ENCODE measurements at places on chromosomes 1 and 21. TPM values are rescaled to one million over a fixed set of nuclear protein-coding genes. Genes with fewer than 3 reads are reported as not detected.

Gene TMPRSS15
- total RNA-seq, result 0.19 TPM

Gene RNF186
- not detected for total RNA-seq

Gene GBP6
- total RNA-seq, result not detected

Gene KRTAP25-1
- not detected for total RNA-seq

Gene LENEP
- total RNA-seq, result not detected

Gene KPRP
- not detected for total RNA-seq

Gene LCE1F
- total RNA-seq, result not detected

Gene PLA2G5
- not detected for total RNA-seq

Gene CD84
- 14.4 TPM for total RNA-seq

DNA sequence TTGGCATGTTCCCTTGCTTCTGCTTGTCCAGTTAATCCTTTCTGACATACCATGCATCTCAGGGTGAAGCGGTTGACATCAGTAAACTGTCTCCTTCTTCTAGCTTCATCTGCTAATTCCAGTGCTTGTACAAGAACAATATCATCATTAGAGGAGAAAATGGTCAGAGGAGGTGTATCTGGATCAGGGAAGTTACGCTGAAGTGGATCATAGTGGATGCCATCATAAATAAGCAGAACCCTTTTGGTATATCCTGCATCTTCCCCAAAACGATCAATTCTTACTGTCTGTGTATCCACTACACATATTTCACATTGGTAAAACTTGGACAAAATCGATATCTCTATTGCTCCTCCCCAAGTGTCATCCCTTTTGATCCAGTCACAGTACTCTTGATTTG is 2.0 kb downstream of the YOD1 start:
- DNase-seq, result no peak

GRCh38 chr1:36807262-36807661 is 227.1 kb downstream of the GRIK3 start:
- no peak for DNase-seq

DNA sequence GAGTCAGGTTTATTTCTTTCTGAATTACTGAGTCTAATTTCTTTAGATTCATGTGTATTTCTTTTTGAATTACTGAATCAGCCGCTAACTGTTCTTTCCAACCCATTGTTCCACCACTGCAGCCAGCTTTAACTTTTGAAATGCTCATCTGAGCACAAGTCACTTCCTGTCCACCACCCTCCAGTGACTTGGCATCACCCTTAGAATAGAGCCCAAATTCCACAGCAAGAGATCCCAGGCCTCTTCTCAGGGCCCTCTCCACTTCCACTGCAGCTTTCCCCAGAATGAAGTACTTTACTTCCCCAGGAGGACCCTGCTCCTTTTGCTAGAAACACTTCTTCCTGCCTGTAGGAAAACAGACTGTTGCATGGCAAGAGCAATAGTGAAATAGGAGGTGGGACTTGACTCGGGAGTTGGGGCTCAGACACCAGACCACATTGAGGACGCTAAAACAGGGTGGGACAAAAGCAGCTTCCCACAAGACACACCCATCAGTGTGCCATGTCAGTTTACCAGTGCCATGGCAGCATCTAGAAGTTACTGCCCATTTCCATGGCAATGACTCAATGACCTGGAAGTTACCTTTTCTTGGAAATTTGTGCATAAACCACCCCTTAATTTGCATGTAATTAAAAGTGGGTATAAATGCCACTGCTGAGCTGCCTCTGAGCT is 56.5 kb upstream of the ADAR start:
- no peak for DNase-seq

DNA sequence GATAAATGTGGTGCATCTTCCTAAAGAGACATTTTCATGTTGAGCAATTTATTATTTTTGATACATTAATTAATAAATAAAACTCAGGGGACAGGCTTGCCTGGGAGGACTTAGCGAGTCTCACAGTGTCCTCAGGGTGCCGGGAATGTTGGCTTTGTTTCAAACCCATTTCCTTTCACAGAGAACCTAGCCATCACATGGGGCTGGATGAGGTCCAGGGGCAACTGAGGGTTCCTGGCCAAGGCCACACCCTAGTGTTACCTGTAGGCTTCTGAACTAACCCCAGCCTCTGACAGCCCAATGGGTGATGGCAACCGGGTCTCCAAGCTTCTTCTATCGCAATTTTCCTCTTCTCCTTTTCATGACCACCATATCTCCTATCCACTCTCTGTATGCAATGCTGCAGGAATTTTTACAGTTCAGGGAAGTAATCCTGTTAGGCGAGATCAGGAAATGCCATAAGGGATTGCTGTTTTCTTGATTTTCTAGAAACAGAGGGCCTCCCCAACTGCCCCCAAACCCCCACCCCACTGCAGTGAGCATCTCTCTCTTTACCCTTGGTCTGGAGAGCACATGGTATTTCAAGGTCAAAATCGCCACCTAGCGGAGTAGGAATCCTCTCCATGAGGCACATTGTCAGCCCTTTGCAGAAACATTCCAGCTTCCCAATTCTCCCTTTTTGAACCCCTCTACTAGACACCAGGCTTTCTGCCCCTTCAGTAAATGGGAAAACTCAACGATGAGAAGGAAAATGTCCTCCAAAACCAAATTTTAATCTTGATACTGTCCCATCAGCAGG is 22.1 kb upstream of the SMYD3 start:
- peak; percentile 56 for DNase-seq

DNA sequence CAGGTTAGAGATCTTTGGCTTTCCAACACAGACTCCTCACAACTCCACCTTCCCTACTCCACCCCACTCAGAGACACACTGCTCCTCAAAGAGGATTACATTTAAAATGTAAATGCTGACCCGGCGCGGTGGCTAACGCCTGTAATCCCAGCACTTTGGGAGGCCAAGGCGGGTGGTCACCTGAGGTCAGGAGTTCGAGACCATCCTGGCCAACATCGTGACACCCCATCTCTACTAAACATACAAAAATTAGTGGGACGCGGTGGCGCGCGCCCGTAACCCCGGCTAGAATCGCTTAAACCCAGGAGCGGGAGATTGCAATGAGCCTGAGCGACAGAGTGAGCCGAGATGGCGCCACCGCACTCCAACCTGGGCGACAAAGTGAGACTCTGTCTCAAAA is 1.8 kb upstream of the ANP32E start:
- no peak for DNase-seq

DNA sequence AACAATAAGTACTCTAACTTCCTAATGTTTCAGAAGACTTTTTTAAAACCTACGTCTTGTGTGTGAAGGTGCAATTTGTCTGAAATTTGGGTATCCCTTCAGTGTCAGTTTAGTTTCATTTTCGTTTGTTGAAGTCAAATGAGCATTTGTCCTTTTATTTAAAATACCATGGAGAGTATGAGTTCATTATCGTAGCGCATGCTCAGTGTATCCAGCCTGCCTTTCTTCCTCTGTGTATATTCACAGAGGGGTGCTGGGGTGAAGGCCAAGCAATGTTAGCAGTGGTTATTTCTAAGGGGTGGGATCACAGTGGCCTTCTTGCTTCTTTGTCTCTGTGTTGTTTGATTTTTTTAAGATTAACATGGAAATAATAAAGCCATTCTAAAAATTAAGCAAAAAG is 43.2 kb downstream of the CNN3 start:
- DNase-seq, result no peak

DNA sequence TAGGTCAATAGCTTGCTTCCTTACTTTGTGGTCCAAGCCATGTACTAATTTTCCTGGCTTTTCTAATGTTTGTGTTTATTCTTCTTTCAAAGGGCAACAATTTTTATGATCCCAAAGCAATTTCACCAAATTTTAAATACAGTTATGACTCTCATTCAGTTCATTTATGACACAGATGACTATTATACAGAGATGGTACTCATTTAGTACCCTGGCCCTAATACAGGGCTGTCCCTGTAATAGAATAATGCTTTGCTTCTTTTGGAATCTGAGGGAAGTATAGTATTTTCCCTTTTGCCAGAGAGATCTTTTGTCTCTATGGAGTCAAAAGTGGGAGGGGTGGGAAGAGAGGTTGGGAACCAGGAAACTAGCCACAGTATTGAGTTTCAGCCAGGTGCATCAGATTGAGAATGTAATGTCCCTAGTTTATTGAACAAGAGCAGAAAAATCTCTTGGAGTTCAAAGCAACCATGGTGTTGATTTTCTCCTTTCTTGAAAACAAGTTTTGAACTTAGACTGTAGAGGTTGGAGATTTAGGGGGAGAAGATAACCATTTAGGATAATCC is 20.4 kb downstream of the DENND2D start:
- no peak for DNase-seq

DNA sequence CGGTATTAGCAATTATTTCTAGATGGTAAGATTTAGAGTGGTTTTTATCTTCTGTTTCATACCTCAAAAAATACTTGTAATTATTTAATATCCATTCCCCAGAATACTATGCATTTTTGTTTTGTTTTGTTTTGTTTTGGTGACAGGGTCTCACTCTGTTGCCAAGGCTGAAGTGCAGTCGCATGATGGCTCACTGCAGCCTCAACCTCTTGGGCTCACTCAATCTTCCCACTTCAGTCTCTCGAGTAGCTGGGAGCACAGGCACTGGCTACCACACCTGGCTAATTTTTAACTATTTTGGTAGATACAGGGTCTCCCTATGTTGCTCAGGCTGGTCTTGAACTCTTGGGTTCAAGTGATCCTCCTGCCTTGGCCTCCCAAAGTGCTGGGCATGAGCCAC is 252.7 kb downstream of the AKT3 start:
- DNase-seq, result no peak

DNA sequence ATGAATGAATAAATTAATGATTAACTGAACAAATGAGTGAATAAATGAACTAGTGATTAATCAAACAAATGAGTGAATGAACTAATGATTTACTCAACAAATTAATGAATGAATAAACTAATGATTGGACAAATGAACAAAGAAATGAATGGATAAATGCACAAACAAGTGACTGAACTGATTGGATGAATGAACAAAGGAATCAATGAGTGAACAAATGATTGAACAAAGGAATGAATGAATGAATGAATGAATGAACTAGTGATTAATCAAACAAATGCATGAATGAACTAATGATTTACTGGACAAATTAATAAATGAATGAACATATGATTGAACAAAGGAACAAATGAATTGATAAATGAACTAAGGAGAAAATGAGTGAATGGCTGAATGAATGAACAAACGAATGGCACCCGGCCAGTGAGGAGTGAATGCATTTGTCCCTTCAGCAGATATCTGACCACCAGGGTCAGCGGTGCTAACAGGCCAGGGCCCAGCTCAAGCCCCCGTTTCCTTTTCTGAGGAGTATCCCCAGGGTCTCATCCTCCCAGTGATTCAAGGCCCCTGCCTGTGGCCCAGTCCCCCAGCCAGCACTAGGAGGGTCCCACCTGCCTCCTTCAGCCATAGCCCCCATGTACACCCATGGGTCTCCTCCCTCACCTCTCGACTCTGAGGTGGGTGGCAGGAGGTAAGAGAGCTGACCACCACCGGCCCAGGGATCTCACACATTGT is 49.9 kb downstream of the WNT9A start:
- DNase-seq, result no peak

DNA sequence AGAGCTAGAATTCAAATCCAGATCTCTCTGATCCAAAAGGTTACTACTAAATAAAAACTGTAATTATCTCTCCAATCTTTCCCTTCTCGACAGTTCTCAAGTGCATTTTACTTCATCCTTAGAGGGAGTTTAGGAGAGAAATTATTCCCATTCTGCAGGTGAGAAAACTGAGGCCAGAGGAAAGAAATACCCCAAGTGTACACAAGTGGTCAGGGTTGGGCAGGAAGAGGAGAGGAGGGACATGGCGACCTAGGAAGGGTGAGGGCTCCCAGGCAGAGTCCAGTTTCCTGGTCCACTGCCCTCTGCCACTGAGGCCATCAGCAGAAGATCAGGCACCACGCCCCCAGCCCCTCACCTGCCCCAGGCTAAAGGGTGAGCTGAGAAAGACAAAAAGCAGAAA is 127.1 kb upstream of the RUNX3 start:
- DNase-seq, result no peak

DNA sequence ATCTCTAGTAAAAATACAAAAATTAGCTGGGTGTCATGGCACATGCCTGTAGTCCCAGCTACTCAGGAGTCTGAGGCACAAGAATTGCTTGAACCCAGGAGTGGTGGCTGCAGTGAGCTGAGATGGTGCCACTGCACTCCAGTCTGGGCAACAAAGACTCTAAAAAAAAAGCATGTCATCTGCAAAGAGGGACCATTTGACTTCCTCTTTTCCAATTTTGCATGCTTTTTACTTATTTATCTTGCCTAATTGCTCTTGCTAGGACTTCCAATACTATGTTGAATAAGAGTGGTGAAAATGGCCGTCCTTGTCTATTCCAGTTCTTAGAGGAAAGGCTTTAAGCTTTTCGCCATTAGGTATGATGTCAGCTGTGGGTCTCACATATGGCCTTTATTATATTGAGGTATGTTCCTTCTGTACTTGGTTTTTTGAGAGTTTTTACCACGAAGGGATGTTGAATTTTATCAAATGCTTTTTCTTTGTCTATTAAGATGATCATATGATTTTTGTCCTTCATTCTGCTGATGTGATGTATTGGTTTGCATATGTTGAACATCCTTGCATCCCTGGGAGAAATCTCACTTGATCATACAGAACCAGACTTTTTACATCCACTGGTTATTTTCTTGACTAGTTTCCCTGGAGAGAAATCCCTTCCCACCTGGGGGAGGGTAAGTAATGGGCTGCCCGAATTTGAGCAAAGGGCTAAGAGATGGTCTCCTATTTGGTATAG is 17.0 kb upstream of the RAP1GAP start:
- DNase-seq, result peak; percentile 49

DNA sequence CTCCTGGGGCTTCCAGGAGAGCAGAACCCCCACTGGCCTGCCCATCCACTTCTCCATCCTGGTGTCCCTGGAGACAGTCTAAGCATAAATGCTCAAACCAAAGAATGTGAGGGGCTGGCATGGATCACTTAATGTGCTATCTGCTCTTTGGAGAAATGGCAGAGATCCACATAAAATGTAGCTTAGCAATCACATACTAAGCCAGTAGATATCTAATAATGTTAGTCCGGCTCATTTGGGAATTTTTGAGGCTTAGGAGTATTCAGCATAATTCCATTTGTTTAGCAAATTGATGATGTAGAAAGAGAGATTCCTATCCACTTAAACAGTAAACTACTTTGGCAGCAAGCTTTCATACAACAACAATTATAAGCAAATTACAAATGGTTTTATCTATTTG is 90.7 kb downstream of the TENT5C start:
- no peak for DNase-seq

DNA sequence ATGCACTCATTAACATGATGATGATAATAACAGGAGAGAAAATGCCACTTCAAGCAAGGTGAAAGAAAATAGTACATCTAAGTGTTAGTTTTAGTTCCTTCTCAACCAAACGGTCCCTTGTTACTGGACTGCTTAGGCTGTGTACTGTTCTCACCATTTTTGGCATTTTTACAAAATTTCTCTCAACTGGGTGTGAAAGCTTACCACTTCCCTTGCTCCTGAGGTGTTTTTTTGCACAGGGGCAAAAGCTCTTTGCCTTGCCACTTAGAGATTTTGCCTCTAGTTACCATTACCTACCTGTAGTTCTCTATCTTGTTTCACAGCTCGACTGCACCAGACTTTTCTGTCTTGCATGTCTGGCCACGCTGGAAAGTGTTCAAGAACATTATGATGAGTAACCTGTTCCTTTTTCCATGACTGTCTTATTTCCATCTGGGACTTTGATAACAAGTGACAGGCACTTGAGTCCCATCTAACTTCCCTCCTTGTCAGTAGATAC is 10.7 kb downstream of the NEK7 start:
- DNase-seq, result no peak

GRCh38 chr1:18814425-18814824 is 45.0 kb downstream of the TAS1R2 start:
- DNase-seq, result no peak
